NCI-H1092 treated with DMSO at 0.1 percent for 48 hours (cell line): ENCODE measurements at places on chromosomes 11 and 22.
A peak's percentile ranks its signal among the peaks of the same experiment; 100 is the strongest.

GRCh38 chr11:117200813-117201657, 1.9 kb downstream of the TAGLN start:
- DNase-seq: no peak

DNA sequence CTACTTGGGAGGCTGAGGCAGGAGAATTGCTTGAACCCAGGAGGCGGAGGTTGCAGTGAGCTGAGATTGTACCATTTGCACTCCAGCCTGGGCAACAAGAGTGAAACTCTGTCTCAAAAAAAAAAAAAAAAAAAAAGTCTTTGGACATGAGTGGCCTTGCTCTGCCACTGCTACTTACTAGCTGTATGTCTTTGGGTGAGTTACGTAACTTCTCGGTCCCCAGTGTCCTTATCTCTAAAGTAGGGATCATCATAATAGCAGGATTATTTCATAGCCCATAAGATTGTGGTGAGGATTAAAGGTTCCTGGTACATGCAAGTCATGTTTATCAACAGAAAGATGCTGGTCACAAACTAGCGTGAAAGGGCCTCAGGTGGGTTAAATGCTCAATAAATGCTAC, 53.9 kb upstream of the HEPHL1 start:
- no peak for DNase-seq

DNA sequence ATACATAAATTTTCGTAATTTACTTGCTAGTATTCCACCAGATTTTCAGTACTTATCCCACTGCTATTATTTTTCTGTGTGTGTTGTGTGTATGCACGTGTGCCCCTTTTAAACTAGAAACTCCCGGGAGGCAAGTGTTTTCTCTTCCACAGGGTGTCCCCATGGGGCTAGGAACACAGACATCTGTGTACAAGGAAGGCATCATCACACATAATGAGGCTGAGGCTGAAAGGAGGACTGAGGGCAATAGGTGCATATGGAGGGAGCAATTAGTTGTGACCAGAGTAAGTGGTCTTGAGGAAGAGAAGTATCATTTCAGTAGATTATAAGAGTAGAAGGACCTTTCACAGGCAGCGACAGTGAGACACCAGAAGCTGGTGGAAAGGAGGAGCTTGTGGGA, 2.1 kb upstream of the DPAGT1 start:
- DNase-seq: peak; percentile 36

GRCh38 chr11:31361743-31362142, 7.8 kb downstream of the DCDC1 start:
- DNase-seq: no peak

DNA sequence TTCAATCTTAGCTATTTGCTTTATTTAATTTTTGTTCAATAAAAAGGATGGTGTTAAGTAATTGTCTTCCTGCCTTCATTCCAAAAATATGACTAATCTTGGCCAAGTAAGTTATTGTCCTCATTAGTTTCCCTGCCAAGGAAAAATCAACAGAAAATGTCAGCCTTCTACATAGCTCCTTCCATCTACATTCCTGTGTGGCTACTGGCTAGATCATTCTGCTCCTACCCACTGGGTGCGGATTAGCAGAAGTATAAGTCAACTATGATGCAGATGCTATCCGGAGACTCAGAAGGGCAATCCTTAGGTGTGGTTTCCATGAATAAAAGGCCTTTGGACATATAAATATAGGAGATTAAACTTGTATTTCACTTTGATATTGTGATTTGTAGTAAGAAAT, 154.4 kb downstream of the SBF2 start:
- DNase-seq: no peak

- no peak for DNase-seq
These were observed 136.2 kb downstream of the ELP4 start for GRCh38 chr11:31645747-31646146.

DNA sequence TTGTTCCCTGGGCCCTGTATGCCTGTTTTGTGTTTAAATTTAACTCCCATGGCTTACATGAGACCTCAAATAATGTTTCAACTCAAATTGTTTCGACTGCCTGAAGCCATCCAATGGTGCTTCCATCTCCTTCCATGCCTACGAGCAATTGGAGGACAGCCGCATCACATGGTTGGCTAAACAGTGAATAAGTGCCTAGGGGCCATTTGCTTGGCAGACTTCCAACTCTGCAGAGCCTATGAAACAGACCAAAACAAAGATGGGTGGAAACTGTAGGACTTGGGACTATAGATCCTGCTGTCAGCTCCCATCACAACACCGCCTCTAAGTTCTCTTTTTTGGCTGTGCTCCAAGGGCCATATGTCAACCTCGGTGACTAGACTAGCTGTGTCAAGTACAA, 84.1 kb downstream of the PARVA start:
- no peak for DNase-seq

DNA sequence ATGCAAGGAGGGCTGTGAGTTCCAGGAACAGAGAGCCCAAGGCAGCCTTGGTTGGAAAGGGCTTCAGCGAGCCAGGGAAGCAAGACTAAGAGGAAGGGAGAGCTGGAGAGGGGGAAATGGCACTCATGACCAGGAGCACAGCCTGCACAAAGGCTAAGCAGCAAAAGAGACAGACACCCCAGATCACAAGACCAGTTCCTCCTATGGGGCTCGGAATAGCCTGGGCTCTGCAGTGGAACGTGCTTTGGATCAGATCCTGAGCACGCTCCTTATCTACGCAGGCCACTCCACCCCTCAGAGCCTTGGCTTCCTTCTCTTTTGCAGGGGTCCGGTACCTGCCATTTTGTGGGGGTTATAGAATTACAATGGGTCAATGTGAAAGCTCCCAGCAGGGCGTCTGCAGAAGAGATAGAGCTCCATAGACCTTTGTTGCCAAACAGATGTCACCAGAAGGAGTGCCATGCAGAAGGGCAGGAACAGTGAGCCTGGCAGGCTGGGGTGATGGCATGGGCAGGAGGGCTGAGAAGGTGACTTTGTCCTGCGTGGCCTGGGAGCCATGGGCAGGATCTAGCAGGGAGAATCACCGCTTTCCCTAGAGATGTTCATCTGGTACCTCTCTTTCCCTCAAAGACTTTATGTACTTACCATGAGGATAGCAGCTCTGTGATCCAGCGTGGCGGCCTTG, 33.8 kb downstream of the ZC3H7B start:
- no peak for DNase-seq

GRCh38 chr22:42347281-42347824, 76.9 kb upstream of the TCF20 start:
- no peak for DNase-seq

GRCh38 chr11:27398400-27398770, 35.4 kb upstream of the CCDC34 start:
- DNase-seq: no peak

- peak; percentile 18 for DNase-seq
These were observed 3.2 kb upstream of the MRPL23 start for GRCh38 chr11:1943977-1944376.

DNA sequence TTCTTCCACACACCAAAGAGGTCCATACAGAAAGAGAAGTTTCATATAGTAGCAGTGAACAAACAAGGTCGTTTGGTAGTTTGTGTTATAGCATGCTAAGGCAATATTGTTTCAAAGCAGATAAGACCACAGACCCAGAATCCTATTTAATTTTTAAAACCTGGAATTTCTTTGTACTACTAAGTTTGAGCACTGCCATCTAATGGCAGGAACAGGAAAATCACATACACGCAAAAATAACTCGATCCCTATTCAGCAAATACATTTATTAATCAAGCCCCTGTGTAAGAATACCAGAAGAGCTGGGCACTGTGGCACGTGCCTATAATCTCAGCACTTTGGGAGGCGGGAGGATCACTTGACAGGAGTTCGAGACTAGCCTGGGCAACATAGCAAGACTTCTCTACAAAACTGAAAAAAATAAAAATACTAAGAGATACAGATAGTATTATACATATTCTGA, 2.9 kb upstream of the BTBD10 start:
- DNase-seq: peak; percentile 55

GRCh38 chr11:71075116-71075720, 177.2 kb downstream of the SHANK2 start:
- DNase-seq: no peak

GRCh38 chr11:11786771-11787170, 55.0 kb upstream of the USP47 start:
- peak; percentile 39 for DNase-seq

- no peak for DNase-seq
These were observed 11.7 kb upstream of the ANKRD42 start for GRCh38 chr11:83181815-83182214.

DNA sequence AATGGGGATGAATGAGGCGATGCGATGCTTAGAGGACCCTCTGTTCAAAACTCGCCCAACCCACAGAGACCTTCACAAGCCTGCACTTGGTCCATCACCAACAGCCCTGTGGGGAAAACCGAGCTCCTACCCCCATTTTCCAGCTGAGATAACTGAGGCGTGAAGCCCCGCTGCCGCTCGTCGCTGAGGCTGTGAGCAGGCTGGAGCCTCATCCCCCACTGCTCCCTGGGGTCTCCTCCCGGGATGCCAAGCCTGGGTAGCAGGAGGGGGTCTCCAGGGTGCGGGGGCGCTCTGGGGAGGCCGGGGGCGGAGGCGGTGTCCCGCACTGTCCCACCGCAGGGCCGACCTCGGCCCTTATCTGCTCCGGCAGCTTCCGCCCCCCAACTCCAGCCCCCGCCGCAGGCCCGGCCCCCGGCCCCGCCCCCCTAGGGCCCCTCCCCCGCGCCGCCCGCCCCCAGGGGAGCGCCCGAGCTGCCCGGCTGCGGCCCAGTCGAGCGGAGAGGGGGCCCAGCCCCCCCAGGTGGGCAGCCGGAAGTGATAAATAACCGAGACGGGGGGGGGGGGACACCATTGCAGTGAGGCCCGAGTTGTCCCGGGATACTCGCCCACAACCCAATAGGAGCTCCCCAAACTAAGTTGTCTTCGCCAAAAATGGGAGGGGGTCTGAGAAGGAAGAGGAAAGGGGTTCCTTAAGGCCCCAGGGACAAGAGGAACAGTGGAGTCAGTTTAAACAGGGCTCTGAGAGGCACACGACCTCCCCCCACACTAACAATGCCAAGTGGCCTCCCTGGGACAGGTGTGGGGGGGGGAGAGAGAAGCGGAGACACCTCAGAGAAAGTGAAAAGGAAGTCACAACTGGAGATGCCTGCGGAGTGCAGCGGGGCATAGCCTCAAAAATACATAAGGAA, 8.3 kb upstream of the SLC39A13 start:
- DNase-seq: no peak

DNA sequence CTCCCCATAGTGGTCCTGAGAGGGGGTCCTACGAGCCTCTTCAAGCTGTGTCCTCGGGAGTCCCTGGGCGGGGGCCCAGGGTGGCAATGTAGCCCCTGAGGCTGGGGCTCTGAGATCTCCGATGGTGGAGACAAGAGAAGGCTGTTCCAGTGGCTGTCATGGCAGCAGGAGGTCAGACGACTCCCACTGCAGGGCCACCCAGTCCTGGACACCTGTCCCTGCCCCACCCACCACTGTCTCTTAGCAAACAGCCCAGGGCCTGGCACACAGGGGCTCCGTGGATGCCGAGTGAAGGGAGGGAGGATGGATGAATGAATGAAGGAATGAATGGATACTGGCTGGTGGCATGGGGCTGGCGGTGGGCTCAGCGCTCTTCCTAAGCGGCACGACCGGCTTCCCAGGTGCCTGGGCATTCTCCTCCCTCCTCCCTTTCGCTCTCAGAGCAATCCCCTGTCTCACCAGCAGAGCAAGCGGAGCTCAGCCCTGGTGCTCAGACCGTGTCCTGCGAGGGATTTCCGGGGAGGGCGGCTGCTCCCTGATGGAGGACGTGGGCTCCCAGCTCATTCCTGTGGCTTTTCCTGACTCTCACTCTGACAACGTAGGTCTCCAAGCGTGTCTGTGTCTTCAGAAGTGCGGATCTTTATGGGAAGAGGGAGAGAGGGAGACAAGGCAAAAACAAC, 1272.6 kb downstream of the BRD1 start:
- no peak for DNase-seq

DNA sequence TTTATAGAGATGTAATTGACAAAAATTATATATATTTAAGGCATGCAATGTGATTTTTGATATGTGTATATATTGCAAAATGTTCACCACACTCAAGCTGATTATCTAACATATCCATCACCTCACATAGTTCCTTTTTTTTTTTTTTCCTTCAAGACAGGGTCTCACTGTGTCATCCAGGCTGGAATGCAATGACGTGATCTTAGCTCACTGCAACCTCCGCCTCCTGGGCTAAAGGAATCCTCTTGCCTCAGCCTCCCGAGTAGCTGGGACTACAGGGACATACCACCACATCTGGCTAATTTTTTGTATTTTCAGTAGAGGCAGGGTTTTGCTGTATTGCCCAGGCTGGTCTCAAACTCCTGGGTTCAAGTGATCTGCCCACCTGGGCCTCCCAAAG, 65.1 kb upstream of the SLC35C1 start:
- DNase-seq: no peak

DNA sequence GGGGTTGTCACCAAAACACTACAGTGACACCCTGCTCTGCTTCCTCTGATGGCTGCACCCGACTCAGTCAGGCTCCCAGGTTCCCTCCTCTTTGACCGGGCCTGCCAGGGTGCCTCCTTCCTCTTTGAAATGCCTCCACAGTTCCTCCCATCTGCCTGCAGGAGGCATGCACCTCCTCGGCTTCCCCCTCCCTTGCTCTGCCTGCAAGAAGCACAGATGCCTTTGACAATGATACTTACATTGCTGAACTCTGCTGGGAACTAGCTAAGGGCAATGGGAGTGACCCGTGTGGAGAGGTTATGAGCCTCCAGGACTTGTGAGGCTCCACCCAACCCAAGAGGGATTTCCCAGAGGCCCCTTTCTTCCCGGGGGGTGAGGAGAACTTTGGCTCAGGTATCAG, 674.1 kb downstream of the OPCML start:
- no peak for DNase-seq
